Amygdala (tissue), 56 donors: ENCODE measurements at places on chromosomes 4 and X.

DNA sequence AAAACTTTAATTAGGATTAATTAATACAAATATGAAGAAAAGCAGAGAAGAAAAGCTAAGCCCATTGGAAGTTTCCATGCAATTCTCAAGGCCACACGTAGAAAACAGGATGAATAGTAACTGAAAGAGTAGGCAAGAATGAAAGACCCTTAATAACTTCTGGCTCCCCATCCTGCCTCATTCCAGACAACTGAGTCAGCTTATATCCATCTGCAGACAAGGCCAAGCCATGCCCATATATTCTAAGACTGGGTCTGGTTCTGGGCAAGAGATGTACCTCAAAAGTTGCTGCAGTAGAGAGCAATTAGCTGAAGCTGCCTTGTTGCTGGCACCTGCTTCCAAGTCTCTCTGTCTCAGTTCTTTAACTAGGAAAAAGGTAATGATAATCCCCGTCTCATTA lies 244.1 kb downstream of the GPC3 start:
- no peak for DNase-seq

- no peak for DNase-seq
Observed at GRCh38 chr4:189870511-189871234, 70.0 kb upstream of the FRG1 start.

- DNase-seq = no peak
Observed at GRCh38 chr4:154073107-154073822, 284.4 kb upstream of the SFRP2 start.

DNA sequence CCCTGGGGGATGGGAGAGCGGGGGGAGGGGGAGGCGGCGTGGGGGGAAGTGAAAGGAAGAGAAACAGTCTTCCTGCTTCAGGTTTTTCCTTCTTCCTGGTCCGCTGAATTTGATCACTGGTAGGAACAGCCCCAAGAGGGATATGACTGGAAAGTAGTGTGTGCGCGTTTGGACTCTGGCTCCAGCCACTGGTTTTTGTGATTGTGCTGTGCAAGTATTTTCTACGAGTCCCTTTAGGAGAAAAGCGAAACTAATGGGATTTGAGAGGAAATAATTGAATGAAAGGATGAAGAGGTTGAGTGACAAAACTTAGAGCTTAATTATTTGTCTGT lies 836 bp downstream of the PRRG1 start:
- no peak for DNase-seq

DNA sequence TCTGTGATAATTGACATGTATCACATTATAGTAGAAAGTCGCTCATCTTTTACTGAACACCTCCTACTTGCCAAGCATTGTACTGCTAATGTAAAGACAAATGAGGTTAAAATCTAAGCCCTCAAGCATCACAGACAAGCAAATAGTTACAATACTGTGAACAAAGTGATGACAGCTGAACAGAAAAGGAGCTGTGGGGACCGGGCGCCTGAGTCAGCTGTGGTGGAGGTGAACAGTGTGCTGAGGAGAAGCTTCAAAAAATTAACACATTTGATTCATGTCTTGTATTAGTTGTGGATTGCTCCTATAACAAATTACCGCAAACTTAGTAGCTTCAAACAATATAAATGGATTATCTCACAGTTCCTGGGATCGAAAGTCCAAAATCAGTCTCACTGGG lies 124.3 kb downstream of the MAPK10 start:
- DNase-seq = no peak

DNA sequence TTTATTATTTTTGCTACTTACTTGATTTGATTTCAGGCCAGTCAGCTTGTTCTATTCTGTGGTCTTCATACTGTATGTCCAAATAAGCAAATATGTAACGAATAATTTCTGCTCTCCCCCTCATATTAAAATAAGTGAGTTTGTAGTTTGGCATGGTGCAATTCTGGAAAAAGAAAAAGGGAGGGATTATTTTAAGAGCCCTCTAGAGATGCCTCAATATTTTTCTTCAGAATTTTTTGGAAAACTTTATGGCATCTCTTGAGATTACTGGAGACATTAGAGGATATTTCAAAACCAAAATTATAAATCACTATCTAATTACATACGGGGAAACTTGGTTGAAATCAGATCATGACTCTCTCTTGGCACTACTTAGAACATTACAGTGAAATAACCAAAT lies 8.2 kb downstream of the HPGDS start:
- DNase-seq = no peak

DNA sequence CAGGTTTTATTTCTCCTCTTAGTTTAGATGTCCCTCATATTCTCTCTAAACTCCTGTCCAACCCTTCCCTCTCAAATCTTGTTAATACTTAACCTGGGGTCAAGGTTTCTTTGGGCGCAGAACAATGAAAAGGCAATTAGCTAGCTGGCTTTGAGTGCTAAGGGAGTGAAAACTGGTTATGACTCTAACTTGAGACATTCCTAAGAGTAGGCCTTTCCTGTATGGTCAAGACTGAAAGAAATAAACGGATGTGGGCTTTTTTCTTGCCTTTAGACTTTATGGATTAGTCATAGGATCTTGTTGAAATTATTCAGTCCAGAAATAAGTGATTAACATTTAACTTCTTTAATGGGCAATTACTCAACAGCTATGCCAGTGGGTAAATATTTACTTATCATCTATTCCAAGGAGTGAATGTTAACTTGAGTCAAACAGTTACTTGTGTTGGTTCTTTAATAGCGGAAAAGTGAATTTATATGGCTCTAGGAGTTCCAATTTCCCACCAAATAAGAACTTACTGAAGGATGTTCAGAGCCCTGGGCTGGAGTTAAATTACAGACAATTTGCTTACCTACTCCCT lies 141.7 kb upstream of the SCML1 start:
- DNase-seq = no peak

DNA sequence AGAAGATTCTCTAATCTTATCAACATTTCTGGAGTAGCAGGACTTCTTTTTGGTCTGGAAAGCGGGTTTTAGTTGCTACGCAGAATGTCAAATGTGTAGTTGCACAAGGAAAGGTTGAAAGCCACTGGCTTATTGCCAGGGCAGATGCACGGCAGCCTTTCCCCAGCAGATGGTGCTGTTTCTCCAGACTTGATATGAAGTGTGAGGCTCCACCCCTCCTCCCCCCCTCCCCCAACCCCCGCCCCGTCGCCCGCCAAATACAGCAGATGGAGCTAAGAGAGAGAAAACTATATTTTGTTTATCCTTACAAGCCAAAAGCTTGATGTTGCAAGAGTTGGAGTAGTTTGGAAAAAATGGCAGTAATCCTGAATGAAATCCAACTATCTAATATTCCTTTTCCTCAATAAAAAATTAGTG lies 32.0 kb downstream of the ENOPH1 start:
- peak; percentile 78 for DNase-seq

DNA sequence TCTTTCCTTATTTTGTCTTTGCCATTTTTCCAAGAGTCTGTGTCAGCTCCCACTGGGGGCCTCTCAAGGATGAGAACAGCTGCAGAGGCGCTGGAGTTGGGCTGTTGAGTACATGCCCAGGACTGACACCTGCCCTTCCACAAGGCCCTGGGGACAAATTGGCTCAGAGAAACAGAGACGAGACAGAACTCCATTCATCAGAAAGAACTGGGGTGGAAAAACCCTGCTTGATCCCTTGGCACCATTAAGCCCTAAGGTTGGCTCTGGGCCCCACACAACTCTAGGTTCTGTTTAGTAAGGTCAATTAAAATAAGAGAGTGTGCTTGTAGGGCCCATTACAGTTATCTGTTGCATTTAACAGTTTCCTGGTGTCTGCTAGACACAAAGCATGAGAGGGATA lies 63.6 kb downstream of the DCX start:
- DNase-seq = no peak

- DNase-seq = no peak
Observed at GRCh38 chr4:119679251-119679650, 50.6 kb upstream of the PDE5A start.

- DNase-seq = no peak
Observed at GRCh38 chr4:72314869-72315268, 254.2 kb downstream of the ADAMTS3 start.

DNA sequence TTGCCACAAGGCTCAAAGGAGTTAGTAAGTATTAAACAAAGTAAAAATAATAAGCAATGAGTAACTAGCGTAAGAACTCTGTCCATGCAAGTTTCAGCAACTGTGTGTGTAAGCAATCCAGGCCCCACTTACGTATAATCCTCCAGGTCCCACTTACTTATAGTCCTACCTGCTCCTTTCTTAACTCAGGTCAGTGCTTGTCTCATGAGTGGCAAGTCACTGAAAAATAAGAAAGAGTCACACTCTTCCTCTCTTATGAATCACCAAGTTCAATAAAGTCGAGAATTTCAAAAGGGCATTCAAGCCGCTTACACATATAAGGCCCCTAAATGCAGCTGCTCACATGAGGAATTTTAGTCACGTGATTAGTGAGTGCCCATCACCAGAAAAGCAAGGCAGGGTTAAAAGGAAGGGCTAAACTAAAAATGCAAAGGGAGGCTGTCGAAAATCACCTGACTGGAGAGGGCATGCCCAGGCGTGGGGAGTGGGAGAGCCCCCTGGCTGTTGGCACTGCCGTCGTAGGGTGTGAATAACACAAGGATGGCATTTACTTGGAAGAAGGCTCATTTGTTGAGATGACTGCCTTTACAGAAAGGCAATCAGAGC lies 58.2 kb downstream of the ZNF827 start:
- DNase-seq = no peak

- no peak for DNase-seq
Observed at GRCh38 chrX:105781804-105782203, 40.5 kb upstream of the NRK start.

- DNase-seq = no peak
Observed at GRCh38 chr4:3418029-3418762, 23.6 kb upstream of the HGFAC start.

GRCh38 chrX:150847088-150847487 lies 51.4 kb downstream of the CD99L2 start:
- no peak for DNase-seq

- DNase-seq = peak; percentile 67
Observed at GRCh38 chr4:113049421-113050370, at the start of gene ANK2. ANK2 (plus strand) TSS chr4:113049653; CDS start chr4:113049729, 76 bp downstream.

DNA sequence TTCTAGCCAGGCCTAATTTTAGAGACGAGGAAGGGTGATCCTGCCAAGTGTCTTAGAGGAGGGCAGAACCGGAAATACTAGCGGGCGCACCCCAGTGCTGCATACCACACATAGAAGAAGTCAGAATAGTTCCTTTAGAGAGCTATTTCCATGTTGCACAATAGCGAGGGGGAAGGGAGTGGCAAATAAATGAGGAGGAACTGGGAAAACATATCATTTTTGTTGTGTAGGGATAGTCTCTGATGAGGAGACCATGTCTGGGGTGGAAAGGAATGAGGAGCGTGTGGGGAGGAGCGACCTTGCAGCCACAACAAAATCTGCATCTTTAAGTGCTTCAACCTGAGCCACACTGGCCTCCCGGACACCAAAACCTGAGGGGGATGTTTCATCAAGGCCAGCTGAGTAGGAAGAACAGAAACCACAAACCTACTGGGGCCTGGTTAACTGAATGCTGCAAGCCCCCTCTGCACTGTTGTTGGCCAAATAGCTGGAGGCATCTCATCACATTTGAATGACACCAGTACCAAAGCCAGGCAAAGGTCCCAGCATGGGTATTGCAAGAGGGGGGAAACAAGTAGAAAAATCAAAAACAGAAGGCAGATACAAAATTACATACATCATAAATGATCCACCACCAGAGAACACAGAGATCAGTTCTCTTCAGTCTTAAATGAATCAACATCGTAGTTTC lies 26.7 kb upstream of the C1QTNF7 start:
- DNase-seq = no peak

GRCh38 chr4:17721496-17722355 lies 59.7 kb downstream of the FAM184B start:
- DNase-seq = peak; percentile 62

GRCh38 chr4:106266201-106266600 lies 49.8 kb downstream of the TBCK start:
- no peak for DNase-seq

- no peak for DNase-seq
Observed at GRCh38 chrX:9131066-9131465, 97.1 kb upstream of the FAM9B start.

DNA sequence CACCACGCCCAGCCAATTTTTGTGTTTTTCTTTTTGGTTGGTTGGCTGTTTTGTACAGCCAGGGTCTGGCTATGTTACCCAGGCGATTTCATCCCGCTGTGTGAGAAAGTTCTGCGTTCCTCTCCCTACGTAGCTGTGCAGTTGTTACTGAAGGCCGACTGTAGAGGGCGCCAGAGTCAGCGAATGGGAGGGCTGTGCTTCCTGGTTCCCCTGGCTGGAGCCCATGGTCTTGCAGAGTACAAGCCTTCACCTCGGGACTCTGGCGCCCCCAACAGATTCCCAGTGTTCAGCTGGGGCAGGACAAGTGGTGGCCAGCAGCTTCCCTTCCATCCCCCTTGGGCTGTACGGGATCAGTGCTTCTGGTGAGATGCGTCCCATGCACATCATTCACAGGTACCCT lies 5.6 kb upstream of the CT45A1 start:
- DNase-seq = no peak

DNA sequence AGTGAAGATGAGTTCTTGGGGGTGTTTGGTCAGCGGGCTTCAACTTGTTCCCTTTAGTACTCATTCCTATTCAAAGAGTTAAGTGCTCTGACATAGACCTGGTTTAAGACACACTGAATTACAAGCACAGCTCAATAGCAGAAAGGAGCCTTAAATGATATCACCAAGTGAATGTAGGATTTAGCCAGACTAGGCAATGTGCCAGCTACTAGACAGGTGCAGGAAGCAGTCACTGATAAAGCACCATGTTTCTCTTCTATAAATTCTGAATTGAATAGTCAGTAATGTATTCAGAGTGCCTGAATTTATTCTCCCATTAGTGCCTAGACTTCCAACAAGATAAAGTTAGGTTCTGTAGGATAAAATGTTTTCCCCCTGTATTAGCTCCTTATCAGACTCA lies 63.6 kb downstream of the ASB9 start:
- no peak for DNase-seq

DNA sequence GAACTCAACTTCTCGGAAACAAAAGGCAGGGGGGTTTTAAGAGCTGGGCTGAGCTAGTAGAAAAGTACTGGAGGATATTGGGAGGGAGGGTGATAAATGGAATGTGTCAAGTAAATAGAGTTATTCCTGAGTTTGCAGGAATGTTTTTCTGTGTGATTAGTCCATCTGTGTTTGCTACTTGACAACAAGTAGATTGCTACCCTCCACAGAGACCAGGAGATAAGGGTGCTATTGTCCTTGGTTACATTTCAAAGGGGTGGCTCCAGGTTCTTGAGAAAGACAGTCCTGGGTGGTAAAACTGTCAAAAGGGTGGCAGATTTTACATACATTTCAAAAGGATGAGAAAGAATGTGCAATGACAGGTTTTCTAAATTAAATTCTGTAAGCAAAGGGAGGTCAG lies 181.2 kb upstream of the PPP3CA start:
- DNase-seq = no peak

GRCh38 chr4:84035568-84035967 lies 463.5 kb downstream of the NKX6-1 start:
- DNase-seq = no peak
